Hindlimb muscle (tissue), 1 donor: ENCODE measurements at places on chromosomes 16 and 17.

DNA sequence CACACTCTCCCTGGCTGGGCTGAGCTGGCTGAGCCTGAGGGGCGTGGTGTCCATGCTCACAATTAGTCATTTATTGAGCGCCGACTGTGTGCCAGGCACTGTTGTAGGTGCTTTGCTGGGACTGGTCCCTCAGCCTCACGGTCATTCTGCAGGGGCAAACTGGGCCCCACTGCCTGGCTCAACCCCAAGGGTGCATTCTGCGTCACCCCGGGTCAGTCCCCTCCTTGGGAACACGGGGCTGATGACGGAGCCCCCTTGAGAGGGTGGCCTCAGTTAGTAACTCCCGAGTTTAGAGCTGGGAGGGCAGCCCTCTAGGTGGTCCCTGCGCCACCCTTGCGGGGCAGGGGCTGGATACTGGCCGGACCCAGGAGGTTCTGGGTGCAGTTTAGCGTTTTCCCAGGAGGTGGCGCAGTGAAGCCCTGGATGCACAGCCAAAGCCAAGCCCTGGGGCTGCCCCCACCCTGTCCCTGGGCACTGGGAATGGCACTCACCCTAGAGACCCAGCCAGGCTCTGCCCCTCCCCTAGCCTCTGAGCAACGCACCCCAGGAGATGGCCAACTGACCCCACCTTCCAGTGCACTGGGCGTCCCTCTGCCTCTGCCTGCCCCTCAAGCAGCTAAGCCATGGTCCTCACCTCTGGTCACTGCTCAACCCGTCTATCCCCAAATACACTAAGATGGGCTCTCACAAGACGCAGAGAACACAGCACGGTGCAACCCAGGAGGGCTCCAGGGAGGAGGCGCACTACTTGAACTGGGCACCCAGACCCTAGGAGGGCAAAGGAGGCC, 243.2 kb upstream of the GSE1 start:
- no peak for DNase-seq

DNA sequence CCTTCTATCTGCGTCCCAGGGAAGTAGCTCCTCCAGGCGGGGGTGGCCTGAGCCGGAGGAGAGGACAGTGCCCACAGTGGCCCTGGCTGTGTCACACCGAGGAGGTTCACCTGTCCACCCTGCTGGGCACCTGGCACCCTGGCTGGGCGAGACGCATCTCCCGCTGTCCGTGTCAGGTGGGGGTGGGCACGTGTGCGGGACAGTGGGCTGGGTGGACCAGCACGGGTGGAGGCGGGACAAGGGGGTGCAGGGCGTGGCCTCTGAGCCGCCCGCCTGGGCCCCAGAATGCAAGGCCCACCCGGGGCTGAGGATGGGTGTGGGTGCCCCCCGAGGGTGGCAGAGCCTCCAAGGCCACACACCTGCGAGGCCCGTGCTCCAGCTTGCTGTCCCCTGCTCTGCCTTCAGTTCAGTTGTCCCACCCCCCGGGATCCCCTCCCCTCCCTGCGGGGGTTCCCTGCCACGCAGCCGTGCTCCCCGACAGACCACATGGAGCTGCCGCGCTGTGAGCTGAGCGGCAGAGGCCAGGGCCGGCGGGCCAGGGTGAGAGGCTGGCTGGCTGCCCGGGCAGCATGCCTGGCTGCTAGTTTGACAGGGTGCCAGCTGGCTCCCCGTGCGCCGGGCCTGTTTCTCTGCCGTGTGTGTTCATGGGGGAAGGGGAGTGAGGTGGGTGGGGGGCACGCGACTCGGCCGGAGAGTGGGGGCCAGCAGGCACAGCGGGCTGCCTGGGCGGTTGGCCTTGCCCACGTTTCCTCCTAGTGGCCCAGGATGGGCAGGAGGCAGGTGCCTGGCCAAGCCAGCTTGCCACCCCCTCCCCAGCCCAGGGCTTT, 33.9 kb downstream of the BAHCC1 start:
- DNase-seq: no peak

DNA sequence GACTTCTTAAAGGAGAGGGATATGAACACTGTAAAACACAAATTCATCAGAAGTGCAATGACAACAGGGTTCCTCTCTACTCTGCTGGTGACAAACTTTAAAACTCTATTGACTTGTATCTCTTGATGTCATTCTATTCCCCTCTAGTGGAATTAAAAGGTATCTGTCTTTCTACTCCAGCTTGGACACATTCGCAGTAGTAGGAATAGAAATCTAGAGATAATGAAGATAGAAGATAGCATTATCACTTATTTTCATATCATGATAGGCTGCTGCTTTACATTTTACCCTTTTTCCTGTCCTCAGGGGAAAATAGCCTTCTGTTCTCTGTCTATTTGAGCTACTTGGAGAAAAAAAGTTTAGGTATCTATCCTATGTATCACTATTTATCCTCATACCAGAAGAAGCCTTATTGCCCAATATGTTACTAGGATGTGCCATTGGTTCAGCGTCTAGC, 209.6 kb upstream of the CACNG5 start:
- peak; percentile 26 for DNase-seq

- DNase-seq: no peak
These were observed 50.3 kb downstream of the SCNN1G start for GRCh38 chr16:23232806-23233205.

GRCh38 chr16:90026135-90026534, 6.9 kb upstream of the DBNDD1 start:
- DNase-seq: no peak
